ENCODE measurements at places on chromosomes 12 and 14. TPM values are rescaled to one million over a fixed set of nuclear protein-coding genes. Genes with fewer than 3 reads are reported as not detected.

DNA sequence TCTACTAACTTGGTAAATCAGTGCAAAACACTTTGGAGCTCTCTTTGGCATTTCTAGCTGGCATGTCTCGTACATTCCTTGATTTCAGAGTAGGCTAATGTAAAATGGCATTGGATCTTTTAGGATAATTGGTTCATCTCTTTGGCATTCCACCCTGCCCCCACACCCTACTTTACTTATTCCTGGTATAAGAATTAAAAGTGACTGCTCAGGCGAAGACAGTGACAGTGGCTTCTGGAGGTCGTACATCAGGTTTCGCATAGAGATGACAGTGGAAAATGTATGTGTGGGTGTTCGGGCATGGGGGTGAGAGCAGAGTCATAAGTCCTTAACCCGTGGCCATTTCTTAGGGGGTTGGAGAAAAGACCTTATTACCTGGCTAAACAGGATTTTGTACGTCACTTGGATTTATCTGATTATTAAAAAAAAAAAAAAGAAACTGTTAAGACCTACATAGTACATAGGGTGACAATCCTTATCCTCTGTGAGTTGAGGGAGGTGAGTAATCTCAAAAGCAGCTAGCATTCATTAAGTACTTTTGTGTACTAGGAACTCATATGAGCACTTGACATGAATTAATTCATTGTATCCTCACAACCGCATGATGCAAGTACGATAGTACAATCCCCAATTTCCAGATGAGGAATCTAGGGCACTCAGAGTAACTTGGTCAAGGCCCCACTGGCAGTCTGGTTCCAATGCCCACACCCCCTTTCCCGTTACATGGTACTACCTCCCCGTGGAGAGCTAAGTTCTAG, 22.4 kb upstream of the KCNK13 start:
- no peaks in the 10 kb centered on the region for H3K27me3 ChIP-seq
- no peak overlapping the region for H3K27ac ChIP-seq
- H3K4me1 ChIP-seq, result no peaks in the 10 kb centered on the region
- no peak overlapping the region for H3K4me3 ChIP-seq

GRCh38 chr14:75978249-75978731, 3.5 kb downstream of the TGFB3 start:
- DNase-seq, result no peak
- no peak overlapping the region for H3K27ac ChIP-seq
- no peaks in the 10 kb centered on the region for H3K36me3 ChIP-seq
- H3K4me3 ChIP-seq, result no peak overlapping the region
- peaks cover 38% of the 10 kb centered on the region for H3K4me1 ChIP-seq

- H3K4me3 ChIP-seq, result no peak overlapping the region
- H3K36me3 ChIP-seq, result no peaks in the 10 kb centered on the region
- H3K27me3 ChIP-seq, result no peaks in the 10 kb centered on the region
- H3K27ac ChIP-seq, result no peak overlapping the region
- no peaks in the 10 kb centered on the region for H3K4me1 ChIP-seq
- no peak for DNase-seq
Measured at GRCh38 chr12:26678697-26679660, 154.0 kb downstream of the ITPR2 start.

DNA sequence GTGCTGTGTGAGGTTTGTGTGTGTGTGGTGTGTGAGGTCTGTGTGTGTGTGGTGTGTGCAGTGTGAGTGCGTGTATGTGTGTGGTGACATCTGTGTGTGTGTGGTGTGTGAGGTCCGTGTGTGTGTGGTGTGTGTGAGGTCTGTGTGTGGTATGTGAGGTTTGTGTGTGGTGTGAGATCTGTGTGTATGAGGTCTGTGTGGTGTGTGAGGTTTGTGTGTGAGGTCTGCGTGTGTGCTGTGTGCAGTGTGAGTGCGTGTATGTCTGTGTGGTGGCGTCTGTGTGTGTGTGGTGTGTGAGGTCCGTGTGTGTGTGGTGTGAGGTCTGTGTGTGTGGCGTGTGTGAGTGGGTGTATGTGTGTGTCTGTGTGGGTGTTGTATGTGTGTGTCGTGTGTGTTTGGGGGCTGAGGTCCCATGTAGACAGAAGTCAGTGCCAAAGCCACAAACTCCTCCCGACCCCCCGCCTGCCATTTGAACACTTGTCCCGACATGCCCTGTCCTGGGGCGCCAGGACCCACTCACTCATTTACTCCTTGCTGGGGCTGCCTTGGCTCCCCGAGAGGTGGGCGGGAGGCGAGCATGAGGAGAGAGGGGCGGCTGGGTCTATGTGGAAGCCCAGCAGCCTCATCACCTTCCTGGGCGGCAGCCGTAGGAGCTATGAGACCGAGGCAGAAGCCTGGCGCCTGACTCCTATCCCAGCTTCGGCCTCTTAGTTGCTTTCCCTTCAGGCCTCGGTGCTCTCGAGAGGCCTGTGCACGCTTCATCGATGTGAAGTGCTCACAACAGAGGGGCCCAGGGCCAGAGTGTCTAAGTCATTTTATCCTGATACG, 20.5 kb downstream of the RILPL1 start:
- peak overlapping the region; percentile 59 for H3K27ac ChIP-seq
- no peak overlapping the region for H3K4me3 ChIP-seq
- H3K36me3 ChIP-seq, result no peaks in the 10 kb centered on the region
- DNase-seq, result no peak

- no peaks in the 10 kb centered on the region for H3K36me3 ChIP-seq
- no peak overlapping the region for H3K4me3 ChIP-seq
- no peaks in the 10 kb centered on the region for H3K27me3 ChIP-seq
- no peak overlapping the region for H3K27ac ChIP-seq
- DNase-seq, result no peak
Measured at GRCh38 chr14:87522575-87522974, 470.4 kb downstream of the GALC start.

Gene SDR9C7
- polyA plus RNA-seq, result 0.20 TPM

All from left lung (tissue), 14 donors.